ENCODE measurements at places on chromosomes 6 and 20. TPM values are rescaled to one million over a fixed set of nuclear protein-coding genes. Genes with fewer than 3 reads are reported as not detected.

MYO6 gene
- total RNA-seq, result 44.1 TPM

KCNK5 gene
- total RNA-seq, result 9.5 TPM

CFAP61 gene
- total RNA-seq, result 1.7 TPM

TGM2 gene
- 6.1 TPM for total RNA-seq

WFDC12 gene
- not detected for total RNA-seq

EPM2A gene
- total RNA-seq, result 6.4 TPM

NTSR1 gene
- 187 TPM for total RNA-seq

GGTLC1 gene
- not detected for total RNA-seq

FAM50B gene
- total RNA-seq, result 0.86 TPM

EBF4 gene
- total RNA-seq, result 11.4 TPM

KCNQ2 gene
- total RNA-seq, result 86.5 TPM

INSM1 gene
- 0.07 TPM for total RNA-seq

RAMACL gene
- 0.15 TPM for total RNA-seq

RNF144B gene
- 2.1 TPM for total RNA-seq

PCIF1 gene
- total RNA-seq, result 31.8 TPM

CD109 gene
- total RNA-seq, result 42.1 TPM

PDYN gene
- total RNA-seq, result not detected

VSX1 gene
- not detected for total RNA-seq

LRRC73 gene
- total RNA-seq, result 1.2 TPM

HDGFL1 gene
- total RNA-seq, result not detected

RIPOR3 gene
- 0.22 TPM for total RNA-seq

MUCL3 gene
- 0.15 TPM for total RNA-seq

BANF2 gene
- total RNA-seq, result not detected

PKIG gene
- total RNA-seq, result 20.1 TPM

DSP gene
- 104 TPM for total RNA-seq

NMBR gene
- total RNA-seq, result not detected

SMPDL3A gene
- 2.4 TPM for total RNA-seq

VEGFA gene
- 112 TPM for total RNA-seq

HAO1 gene
- total RNA-seq, result 0.12 TPM

TMEM63B gene
- total RNA-seq, result 58.2 TPM

MYB gene
- 3.7 TPM for total RNA-seq

FLOT1 gene
- total RNA-seq, result 117 TPM

TREML1 gene
- total RNA-seq, result not detected

KHDC1L gene
- total RNA-seq, result 5.4 TPM

TP53TG5 gene
- total RNA-seq, result 0.76 TPM

BEND6 gene
- 4.0 TPM for total RNA-seq

TNFRSF6B gene
- total RNA-seq, result 147 TPM

SDC4 gene
- total RNA-seq, result 100 TPM

OR2H2 gene
- not detected for total RNA-seq

TAF8 gene
- total RNA-seq, result 29.5 TPM

SLA2 gene
- 0.12 TPM for total RNA-seq

SLCO4A1 gene
- 107 TPM for total RNA-seq

LY86 gene
- total RNA-seq, result not detected

COL9A1 gene
- not detected for total RNA-seq

HLA-DPA1 gene
- total RNA-seq, result 0.89 TPM

DACT2 gene
- not detected for total RNA-seq

Measured in HCT116 (cell line).